ENCODE measurements at places on chromosomes 2 and 18.

- no peak for DNase-seq
Observed at GRCh38 chr2:221606424-221606823, 34.3 kb upstream of the EPHA4 start.

DNA sequence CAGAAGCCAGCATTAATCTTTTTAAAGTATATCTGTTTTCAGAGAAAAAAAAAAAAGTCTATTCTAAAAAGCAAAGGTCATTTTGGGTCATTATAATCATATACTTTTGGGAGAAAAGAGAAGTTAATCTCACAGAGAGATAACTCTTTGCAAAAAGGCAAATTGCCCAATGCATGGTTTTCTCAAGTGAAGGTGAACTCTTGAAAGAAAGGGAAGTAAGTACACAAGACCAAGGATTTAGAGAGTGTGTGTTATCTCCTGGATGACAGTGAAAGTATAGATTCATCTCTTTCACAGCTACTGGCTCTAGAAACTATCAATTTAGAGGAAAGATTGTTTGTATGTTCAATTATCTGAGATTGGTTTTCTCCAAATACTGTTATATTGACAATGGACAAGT lies 151.4 kb downstream of the CD8B2 start:
- DNase-seq = no peak

DNA sequence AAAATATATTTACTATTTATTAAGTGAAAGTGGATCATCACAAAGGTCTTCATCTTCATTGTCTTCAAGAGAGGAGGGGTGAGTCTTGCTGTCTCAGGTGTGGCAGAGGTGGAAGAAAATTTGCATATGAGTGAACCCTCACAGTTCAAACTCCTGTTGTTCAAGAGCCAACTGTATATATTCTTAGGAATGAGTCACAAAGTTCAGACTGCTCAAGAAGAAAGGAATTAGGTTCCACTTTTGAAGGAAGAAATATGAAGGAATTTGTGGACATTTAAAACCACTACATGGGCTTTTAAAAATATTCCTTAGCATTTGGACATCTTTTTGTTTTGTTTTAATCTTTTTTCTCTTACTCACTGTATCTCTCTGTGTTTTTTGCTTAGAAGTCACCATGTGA lies 212.6 kb downstream of the INSIG2 start:
- no peak for DNase-seq

DNA sequence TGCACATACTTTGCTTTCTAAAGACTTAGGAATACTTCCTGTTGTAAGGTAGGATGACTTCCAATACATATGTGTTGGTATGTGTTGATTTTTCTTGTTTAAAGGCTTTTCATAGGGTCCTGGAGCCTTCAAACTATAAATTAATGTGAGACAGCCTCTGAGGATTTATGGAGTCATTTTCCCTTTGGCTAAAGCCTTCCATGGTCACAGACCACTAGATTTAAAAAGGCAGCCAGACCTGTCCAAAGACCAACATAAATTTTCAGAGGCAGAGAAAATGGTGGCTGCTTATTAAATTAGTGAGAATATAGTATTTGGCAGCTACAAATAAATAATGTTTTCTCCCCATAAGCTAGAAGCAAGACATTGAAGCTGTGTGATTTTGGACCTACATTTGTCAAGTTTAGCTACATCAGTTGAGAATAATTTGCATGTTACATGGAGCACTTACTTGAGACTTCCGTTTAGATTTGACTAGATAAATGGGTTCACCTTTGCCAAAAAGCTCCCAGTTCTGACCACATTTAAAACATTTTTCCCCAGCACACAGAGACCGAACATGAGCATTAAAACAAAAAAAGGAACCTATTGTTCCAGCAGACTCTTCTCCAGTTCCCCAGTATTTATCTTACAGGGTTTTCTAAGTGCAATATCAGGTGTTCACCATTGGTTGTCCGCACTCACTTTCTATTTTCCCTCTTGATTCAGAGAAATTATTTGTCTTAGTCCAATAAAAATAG lies 402.9 kb downstream of the PARD3B start:
- DNase-seq = no peak

GRCh38 chr2:240650254-240650965 lies 25.1 kb downstream of the GPR35 start:
- DNase-seq = no peak

DNA sequence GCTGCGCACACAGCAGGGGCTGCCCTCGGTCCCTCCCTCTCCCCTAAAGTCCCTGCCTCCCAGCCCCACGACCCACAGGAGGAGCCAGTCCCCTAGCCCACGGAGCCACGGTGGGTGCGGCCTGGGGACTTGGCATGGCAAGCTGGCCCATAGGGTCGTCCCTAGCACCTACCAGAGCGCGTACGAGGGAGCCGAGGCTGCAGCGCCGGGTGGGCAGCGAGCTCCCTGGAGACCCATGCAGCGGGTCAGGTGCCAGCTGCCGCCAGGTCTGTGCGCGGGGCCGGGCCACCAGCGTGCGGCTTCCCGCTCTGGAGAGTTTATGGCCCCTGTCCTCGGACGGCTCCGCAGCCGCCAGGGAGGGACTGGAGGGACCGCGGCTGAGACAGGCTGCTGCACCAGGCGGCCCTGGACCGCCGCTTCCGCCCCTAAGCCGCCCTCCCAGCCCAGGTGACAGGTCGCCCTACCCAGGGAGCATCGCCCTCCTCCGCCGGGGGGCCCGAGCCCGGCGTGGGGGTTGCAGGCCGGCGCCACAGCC lies 273.6 kb downstream of the CCDC74A start:
- no peak for DNase-seq

GRCh38 chr2:142536966-142537365 lies 340.5 kb upstream of the KYNU start:
- DNase-seq = no peak

- DNase-seq = no peak
Observed at GRCh38 chr2:150860301-150860700, 372.8 kb upstream of the RND3 start.

DNA sequence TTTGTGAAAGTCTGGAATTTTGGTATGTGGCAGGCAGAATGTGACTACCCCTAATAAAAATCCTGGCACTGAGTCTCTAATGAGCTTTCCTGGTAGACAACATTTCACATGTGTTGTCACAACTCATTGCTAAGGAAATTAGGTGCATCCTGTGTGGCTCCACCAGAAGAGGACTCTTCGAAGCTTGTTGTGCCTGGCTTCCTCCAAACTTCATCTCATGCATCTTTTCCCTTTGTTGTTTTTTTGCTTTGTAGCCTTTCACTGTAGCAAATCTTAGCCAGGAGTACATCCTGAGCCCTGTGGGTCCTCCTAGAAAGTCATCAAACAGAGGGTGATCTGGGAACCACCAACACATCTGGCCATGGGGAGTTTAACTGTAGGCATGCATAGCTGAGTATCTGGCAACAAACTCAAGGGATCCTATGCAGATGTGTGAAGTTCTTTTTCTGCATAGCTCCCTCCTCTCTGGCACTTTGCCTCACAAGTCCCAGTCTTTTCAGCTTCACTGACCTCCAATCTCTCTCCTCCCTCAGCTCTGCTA lies 42.1 kb upstream of the SERTAD2 start:
- DNase-seq = no peak

GRCh38 chr2:112836163-112836560 lies 417 bp downstream of the IL1B start:
- no peak for DNase-seq

All from CD4-positive, alpha-beta T cell treated with Interleukin-6 for 4 hours (primary cell).